ENCODE measurements at places on chromosomes 6 and 20.

GRCh38 chr6:44621846-44622245 is 234.3 kb downstream of the CDC5L start:
- DNase-seq = no peak

DNA sequence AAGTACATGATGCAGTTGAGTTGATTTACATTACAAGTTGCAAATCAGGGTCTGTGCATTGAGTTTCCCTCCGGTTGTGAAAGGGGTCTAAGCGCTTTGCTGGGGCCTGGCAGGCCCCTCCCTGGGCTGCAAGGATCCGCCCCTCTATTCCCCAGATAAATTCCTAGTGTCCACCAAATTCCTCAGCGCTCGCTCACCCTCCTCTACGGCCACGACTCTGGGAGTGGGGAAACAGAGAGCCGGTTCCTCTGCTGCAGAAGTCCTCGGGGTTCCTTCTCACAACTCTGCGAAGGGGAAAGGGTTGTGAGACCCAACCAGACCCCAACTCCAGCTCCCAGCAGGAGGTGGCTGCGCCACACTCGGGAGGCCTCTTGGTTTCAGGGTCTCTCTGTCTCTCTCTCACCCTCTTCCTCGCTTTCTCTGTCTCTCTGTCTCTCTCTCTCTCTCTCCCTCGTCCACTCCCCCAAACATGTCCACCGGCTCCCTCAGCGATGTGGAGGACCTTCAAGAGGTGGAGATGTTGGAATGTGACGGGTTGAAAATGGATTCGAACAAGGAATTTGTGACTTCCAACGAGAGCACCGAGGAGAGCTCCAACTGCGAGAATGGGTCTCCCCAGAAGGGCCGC is at the start of gene TCF21:
Gene TCF21 (plus strand): TSS at position 185 of the 628 bp plus-strand sequence. CDS start 285 bp downstream, at position 470.
- peak; percentile 42 for DNase-seq

- no peak for DNase-seq
These were observed 166.4 kb downstream of the NFATC2 start for GRCh38 chr20:51376111-51376510.

DNA sequence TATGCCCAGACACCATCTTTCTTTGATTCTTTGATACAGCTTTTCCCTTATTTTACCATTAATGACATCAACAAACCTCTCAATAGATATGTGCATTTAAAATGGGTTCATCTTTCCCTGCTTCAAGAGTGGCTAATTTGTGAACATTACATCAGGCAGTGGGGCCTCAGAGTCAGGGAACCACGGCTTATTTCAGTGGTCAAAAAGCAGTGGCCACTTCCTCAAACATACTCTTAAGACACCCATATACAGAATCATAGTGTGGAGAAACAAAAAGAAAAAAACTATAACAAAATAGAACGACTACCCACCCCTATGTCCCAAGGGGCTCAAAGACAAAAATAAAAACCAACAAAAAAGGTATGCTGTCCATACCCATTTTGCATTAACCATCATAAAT is 12.9 kb downstream of the SALL4 start:
- no peak for DNase-seq

DNA sequence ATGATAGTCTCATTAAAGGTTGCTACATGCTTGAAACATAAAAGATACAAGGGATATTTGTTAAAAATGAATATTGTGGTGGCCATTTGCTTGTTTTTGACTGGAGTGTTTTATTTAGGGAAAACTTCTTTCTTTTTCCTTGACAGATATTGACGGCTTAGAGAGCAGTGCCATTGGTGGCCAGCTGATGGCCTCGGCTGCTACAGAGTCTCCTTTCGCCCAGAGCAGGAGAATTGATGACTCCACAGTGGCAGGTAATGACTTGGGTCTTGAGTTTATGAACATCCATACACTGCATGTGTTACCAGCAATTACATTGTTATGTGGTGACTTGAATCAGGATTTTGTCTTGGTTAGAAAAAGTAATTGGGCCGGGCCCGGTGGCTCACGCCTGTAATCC is 67.5 kb upstream of the PBOV1 start:
- DNase-seq = no peak

GRCh38 chr6:35139924-35140638 is 1.1 kb downstream of the TCP11 start:
- DNase-seq = peak; percentile 57

DNA sequence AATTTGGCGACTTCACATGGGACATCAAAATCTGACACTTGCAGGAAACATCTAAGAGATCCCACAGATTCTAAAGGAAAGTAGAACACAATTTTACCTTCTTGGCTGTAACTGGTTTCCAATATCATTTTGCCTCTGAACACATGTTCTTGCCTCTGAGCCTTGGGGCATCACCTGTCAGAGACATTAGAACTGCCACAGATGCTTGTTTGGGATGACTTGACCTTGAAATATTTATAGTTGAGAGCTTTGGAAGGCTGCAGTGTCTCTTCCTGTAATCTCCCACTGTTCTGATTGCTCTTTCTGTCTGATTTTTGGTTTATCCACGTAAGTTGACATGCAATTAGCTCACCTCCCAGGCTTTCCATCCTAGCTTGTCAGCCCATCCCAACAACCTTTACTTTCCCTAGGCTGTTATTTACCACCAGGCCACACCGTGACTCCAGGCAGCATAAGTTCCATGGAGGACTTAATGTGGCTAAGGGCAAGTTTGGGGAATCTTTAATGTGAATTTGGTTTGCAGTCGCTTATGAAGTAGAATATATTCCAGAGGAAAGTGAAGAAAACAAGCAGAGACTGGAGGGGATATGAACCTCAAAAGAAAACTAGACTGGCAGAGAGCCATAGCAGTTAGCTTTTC is 256.5 kb upstream of the RIN2 start:
- no peak for DNase-seq

DNA sequence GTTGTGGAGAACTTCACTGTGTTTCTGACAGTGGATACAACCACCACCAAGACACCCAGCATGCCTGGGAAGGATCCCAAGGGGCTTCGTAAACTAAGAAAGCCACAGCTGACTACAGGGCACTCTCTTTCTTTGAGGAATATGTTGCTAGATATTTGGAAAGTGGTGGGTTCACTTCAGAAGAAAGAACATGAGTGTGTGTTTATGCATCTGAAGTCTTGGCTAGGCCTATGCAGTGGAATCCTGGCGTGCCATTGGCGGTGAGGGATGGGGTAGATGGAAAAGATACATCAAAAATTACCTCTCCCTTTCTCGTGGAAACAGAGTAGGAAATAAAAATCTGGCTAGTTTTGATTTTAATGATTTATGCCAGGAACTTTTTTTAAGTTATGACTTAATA is 187.7 kb downstream of the PDE7B start:
- DNase-seq = no peak

- peak; percentile 3 for DNase-seq
These were observed 582 bp downstream of the SNRPB start for GRCh38 chr20:2469991-2470422.

DNA sequence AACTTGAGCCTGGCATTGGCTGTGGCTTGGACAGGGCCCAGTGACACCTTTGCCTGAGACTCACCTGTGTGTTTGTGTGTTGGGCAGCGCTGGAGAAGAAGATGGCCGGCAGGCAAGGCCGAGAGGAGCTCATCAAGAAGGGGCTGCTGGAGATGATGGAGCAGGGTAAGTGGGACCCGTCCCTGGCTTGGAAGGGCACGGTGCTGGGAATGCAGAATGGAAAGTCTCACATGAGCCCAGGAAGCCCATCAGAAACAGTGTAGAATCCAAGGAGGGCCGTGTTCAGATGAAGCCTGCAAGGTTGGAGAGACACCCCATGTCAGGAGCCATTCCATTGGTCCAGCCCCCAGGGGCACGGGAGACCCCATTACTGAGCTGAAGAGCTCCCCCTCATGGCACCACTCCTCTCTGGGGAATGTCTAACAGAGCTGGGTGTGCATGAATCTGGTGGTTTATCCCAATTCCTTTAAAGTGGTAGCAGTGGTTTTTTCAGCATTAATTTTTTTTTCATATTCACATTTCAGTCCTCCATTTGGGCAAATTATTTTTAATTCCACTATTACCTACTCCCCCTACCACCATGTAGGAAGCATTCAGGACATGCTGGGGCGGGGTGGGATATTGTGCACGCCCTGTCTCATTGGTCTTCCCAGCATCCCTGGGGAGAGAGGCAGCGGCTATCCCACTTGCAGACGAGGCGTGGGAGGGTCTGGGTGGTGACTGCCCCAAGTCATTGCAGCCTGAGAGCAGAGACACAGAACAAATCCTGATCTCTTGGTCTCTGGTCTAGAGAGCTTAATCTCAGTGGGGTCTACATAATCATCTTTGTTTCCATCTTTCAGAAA is 143.6 kb downstream of the PHACTR3 start:
- no peak for DNase-seq

- DNase-seq = no peak
These were observed 24.3 kb upstream of the EMILIN3 start for GRCh38 chr20:41390889-41391288.

DNA sequence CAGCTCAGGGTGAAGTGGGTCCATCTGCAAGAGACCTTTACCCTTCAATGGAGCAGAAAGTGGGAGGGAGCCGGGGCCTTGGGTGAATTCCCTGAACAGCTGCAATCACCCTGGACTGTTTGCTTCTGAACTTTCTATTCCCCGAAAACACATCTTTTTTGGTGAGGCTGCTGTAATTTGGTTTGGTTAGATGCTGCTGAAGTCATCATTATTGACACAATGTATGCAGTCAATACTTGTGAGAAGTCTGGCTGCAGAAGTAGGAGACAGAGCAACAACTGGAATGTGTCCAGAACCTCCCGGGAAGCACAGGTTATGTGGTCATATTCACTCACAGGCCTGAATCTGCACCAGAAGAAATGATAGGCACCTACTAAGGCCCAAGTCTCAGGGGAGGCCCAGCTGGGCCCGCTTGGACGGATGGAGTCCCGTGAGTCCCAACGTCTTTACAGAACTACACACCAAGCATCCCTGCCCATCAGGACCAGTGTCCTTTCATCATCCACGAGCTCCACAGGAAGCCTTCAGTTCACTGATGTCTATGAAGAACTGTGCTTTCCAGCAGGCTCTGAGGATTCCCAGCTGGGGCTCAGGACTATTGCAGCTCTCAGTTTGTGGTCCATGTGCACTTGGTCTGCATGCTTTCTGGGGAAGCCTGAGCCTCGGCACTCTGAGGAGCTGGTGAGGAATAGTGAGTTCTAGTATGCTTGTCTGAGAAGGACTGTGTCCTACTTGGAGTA is 177.6 kb downstream of the THBS2 start:
- DNase-seq = no peak

- no peak for DNase-seq
These were observed 126.4 kb downstream of the MMUT start for GRCh38 chr6:49336514-49337131.

GRCh38 chr6:68741501-68742386 is 106.7 kb downstream of the ADGRB3 start:
- DNase-seq = no peak

DNA sequence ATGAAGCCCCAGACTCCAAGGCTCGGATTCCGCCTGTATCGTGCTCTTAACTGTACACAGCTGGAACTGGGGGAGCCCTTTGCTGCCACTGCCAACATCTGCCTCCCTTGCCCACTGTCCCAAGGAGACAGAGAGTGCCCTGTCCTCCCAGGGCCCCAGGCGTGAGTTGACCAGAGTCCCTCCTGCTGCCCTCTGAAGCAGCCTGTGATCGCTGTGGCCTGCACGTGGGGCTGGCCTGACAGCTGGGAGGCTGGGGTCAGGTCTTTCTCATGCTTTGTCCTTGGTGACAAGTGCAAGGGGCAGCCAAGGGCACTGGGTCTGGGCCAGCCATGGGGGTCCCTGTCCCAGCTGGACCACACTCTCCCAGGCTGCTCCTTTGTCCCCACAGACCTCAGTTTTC is 44.3 kb downstream of the KIAA1755 start:
- no peak for DNase-seq

GRCh38 chr6:129890164-129890563 is 29.0 kb upstream of the TMEM244 start:
- DNase-seq = no peak

DNA sequence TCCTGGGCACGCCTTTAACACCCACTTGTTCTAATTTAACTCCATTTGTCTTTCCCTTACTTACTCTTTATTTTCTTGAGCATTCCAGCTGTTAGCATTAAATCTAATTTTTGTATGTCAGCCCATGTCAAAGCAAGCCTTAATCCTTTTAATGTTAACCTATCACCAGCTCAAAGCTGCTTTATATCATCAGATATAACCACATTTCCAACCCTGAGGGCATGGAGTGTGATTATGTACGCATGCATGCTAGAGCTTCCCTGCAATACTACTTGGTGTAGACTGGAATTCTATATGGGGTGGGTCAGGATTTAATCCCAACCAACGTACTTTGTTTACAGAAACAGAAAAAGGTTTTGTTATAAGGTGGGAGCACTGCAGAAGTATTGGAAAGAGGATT is 139.4 kb upstream of the HMGN3 start:
- no peak for DNase-seq

GRCh38 chr6:106324726-106325335 is 729 bp downstream of the ATG5 start:
- DNase-seq = no peak

- no peak for DNase-seq
These were observed 57.8 kb upstream of the RREB1 start for GRCh38 chr6:7050004-7050403.

DNA sequence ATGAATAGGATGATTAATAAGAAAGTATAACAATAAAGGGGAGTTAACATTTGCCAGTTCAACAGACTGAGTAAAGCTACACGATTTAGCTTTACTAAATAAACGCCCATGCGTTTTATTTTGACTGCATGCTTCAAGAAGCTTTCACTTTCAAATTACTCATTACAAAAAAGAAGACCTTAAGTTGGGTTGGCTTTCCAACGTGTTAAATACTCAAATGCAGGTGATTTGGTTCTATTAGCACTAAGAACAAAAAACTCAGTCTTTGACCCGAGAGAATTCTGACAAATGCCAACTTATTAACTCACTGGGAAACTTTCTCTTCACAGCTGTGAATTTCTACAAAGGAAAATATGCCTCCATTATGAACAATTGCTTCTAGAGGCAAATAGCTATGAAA is 24.8 kb downstream of the RNF146 start:
- DNase-seq = no peak

DNA sequence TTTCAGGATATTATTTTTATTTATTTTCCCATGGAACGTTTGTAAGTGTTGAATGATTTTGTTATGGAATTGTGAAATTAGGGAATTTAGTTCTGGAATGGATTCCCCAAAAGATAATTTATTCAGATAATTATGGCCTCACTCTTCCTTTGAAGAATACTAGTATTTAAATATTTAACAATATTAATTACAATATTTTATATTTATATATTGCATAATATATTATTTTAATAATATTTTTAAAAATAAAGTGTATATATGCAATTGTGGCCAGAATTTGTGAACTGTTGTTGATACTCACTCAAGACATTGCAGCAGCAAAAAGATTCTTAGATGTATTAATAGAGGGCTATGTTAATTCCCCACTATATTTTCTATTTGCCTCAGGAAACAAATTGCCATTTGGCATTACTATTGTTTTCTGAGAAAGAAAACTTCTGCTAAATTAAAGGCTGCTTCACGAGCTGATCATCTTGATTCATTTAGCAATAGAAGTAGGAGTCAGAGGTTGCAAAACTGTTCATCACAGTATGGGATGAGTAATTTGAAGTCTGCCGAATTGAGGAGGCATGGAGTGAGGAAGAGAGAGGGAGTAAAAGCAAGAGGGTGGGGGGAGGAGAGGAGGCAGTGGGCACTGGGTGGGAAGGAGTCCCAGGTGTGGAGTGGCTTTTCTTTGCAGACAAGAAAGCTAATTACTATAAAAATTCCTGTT is 729.2 kb downstream of the DHX35 start:
- DNase-seq = no peak
